Stimulated activated naive CD8-positive, alpha-beta T cell treated with anti-CD3 and anti-CD28 coated beads, Interleukin-15, amount 100 ng/mL, for 72 hours (primary cell): ENCODE measurements at places on chromosomes 11 and 22.

GRCh38 chr22:22752556-22753477 lies 108.4 kb downstream of the GGTLC2 start:
- DNase-seq: no peak

DNA sequence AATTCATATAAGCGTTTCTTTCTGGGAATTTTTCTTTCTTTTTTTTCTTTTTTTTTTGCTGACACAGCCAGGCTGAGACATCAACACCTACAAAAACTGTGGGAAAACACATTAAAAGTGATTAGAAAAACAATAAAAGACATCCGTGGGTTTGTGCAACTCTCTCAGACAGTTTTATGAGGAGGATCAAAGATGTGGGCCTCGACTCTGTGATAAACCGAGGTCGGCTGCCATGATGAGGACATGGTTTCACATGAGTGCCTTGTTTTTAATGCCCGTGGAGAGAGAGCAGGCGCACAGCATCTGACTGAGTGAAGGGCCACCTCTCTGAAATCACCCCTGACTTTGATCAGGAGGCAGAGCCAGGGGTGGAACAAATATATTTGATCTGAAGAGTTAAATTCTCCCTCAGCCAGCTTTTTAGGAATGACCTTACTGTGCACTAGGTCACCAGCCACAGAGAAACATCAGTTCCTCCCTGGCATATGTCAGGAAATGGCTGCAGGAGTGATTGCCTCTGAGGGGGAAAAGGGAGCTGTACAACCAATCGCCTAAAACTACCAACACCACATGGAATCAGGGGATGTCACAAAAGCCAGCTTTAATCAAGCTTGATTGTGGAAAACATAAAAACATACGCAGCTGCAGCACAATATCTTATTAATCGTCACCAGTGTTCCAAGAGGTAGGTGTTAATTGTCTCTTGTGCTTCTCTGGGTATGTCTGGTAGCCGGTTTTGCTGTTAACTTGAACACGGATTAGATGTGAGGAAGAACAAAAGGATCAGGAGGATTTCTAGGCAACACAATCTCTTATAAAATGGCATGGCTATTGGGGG lies 164.7 kb downstream of the MAML2 start:
- no peak for DNase-seq

- no peak for DNase-seq
Observed at GRCh38 chr11:3927129-3927796, 71.8 kb downstream of the STIM1 start.

DNA sequence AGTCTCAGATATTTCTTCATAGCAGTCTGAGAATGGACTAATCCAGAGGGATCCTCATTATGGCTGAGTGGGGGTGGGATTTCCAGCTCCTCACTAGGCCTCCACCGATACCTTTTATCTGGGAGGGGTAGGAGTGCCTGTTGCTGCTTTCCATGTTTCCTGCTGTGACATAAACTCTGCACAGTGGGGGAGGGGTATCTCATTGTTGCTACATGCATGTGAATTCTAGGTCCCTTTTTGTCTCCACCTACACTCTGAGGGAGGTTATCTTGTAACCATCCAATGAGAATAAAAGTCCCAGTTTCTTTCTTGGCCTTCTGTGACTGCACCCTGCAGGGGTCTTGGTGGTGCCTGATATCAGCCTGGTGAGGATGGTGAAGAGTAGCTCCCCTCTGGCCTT lies 60.5 kb downstream of the ADAMTS15 start:
- no peak for DNase-seq

- DNase-seq: no peak
Observed at GRCh38 chr11:116207421-116208141, 565.2 kb downstream of the BUD13 start.

DNA sequence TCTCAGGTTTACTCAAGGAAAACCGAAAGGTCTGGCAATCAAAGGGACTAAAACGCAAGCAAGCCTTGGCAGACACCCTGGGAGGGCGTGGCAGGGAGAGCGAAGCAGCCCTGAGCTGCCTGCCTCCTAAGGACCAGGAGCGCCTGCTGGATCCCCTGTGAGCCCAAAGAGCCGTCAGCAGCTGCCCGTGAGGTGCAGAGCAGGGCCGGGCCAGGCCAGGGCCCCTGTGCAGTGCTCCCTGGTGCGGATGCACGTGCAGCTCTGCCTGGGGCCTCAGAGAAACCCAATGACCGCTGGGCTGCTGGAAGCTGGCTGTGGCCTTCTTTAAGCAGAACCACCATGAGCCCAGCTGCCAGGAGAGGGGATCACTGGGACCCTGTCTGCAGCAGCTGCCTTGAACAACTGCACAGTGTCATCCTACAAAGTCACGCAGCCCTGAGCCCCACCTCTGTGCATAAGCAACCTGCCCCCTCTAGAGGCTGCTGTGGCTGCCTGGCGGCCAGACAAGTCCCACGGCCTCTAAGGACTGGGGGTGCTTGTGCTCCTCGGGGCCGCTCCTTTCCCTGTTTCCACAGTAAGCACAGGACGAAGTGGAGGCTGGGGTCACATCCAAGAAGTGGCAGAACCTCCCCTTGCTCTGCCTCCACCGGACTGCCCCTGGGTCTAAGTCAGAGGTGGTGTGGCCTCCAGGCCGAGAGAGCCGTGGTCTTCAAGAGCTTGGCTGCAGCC lies 29.1 kb upstream of the COMT start:
- DNase-seq: no peak

DNA sequence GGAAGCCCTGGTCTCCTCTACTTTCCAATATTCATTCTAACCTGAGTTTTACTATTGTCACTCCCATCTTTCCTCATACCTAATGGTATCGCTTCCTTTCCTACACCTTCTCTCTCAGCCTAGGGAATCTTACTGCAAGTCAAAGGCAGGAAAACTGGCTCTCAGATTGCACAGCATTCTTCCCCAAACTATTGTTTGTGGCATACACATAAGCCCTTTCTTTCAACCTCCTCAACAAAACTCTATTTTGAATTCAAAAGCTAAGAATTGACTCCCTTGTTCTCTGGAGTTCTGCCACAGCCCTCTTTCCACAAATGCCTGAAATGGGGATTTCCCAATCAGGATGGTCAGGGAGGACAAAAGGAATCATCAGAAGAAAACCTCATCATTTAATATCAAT lies 181.5 kb downstream of the FAM76B start:
- DNase-seq: no peak

DNA sequence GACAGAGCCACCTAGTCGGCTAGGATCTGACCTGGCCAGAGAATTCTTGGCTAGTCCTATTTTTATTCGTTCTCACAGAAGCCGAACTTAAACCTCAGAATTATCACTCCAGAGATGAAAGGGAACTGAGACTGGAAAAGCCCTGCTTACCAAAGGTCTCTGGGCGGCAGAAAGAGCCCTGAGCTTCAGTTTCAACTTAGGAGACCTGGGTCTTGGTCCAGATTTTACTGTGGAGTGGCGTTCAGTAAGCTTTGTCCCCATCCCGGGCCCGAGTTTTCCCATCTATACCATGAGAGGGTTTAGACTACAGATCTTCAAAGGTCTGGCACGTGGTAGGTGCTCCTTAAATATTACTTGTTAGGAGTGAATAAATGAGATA lies 516 bp downstream of the NEU3 start:
- no peak for DNase-seq

DNA sequence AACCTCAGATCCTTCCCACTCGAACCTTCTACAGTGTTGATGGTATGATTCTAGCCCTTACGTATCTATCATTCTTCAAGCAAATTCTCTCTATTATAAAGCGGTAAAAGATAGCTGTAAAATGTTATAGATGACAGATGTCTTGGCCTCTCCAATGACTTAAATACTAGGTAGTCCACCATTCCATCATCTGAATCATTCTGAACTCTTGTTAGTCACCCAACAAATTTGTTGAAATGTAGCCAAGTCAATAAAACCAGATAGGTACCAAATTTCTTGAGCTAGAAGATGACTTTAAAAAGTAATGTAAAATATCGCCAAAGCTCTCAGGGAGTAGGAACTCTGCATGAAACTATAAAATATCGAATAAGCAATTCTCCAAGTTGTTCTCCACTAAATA lies 32.6 kb upstream of the PICALM start:
- DNase-seq: no peak

GRCh38 chr11:33608386-33608785 lies 92.2 kb downstream of the C11orf91 start:
- DNase-seq: no peak

GRCh38 chr11:75431533-75432525 lies 1.2 kb downstream of the KLHL35 start:
- no peak for DNase-seq
